ENCODE measurements at places on chromosomes 4 and X.

- DNase-seq: no peak
Measured at GRCh38 chr4:185576314-185576961, 41.1 kb upstream of the PDLIM3 start.

DNA sequence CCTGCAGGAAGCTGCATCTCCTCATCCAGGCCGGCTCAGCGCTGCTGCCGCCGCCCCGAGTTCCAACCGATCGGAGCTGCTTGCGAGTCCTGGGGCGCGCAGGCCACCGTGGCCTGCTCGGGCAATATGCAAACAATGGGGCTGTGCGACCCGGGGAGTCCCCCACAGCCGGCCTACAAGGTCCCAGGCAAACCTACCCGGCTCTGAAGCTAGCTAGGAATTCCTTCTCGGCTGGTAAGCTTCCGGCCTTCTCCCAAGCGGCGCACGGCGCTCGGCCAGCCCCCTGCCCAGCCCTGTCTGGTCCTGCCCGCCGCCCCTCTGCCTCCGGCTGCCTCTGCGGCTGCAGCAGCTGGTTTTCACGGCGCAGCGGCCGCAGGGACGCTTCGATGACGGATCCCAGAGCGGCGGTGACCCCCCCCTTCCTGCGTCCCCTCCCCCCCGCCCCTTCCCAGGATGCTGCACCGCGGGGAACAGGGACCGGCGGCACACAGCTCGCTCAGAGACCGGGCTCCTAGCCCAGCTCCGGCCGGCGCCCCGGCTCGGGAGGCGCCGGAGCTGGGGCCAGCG, 59.4 kb downstream of the TSC22D3 start:
- DNase-seq: no peak

DNA sequence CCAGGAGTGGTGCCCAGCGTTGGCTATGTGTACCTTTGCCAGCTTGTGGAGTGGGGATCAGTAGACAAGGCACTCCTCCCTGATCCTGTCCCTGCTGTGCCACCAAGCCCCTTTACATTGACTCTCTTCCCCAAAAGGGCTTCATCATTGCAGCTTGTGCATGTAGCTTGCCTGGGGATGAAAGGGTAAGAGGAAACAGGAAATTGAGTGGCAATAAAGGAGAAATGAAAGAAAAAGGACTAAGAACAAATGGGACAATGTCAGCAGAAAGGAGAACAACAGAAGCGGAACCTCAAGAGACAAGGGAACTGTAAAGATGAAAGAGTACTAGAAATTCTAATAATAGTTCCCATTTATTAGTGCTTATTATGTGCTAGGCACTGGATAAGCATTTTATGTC, 8.7 kb upstream of the IL13RA1 start:
- DNase-seq: no peak

- DNase-seq: no peak
Measured at GRCh38 chr4:116400480-116400879, 684.9 kb downstream of the TRAM1L1 start.

DNA sequence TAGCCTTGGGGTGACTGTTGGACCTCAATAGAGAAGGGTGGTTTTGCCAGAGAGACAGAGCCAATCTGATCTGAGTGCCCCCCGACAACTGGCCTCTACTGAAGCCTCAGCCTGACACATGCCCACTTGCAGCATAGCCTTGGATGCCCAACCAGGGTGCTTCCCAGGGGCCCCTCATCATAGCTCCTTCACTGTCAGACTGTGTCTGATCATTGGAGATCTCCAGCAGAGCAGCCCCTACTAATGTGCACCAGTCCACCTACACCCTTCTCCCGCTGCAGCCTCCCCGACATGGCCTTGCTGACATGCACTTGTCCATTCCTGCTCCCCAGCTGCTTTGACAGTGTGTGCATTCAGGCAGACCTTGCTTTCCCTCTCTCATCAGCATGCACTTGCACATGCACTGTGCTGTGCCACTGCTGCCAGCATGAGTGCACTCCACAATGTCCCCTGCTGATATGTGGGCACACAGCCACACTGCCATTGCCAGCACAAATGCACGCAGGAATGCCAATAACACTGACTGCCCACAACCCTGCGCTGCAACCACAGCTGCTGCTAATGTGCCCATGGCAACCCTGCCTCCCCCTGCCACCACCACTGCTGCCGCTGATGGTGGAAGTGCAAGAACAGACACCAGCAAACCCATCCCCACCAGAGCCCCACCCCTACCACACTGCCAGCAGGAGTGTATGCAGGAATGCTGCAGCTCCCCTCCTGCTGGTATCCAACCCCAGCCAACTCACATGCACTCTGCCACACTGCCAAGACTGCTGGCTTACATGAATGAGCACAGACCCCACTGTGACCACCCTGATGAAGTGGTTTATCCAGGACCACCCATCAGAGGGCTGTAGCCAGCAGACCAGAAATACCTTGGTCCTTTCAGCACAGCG, 68.1 kb upstream of the ZMAT1 start:
- no peak for DNase-seq

DNA sequence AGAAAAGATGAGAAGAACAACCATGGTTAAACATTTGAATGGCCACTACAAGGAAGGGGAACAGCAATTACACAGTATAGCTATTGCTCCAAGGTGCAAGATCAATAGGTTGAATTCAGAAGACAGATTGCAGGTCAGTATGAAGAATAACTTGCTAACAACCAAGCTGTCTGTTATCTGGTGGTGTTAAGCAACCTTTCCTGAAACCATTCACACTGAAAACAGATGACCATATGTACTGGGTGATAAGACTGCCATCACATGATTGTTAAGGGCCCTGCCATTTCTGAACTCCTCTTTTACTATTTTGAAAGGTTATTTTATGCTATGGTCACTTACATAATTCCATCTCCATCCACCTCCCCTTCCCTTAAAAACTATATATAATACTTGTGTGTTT, 6.8 kb downstream of the GABRA3 start:
- DNase-seq: no peak

DNA sequence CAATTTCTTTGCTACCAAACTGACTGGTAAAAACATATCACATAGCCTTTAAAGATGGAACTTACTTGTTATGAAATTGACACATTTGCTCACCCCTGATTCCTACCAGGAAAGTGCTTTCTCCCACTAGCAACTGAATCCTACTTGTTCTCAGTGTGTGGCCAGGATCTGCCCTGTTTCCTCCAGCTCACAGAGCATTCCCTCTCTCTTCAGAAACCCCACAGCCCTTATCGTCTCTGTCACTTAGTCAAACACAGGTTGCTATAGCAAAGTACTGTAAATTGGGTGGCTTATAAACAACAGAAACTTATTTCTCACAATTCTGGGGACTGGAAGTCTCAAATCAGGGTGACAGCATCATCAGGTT, 265.2 kb upstream of the BOD1L1 start:
- no peak for DNase-seq

GRCh38 chr4:154585369-154586018, 5.0 kb downstream of the FGA start:
- no peak for DNase-seq

DNA sequence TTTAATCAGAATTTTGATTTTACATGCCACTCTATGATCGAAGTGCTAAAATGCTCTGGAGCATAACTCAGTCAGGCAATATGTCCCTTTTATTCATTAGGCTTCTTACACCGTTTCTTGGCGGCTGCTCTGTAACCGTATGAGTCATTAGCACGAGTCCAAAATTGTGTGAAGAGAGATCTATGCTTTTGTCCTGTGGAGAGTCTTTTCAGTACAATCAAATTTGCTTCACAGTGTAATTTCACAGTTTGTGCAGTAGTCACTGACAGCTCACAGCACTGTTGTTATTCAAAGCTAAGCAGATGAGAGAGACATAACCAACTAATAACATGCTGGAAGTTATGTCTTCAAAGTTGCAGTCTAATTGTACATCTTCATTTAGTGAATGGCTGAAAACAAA, 167.8 kb downstream of the PCDH10 start:
- no peak for DNase-seq

- no peak for DNase-seq
Measured at GRCh38 chr4:161457311-161457710, 706.5 kb downstream of the FSTL5 start.

DNA sequence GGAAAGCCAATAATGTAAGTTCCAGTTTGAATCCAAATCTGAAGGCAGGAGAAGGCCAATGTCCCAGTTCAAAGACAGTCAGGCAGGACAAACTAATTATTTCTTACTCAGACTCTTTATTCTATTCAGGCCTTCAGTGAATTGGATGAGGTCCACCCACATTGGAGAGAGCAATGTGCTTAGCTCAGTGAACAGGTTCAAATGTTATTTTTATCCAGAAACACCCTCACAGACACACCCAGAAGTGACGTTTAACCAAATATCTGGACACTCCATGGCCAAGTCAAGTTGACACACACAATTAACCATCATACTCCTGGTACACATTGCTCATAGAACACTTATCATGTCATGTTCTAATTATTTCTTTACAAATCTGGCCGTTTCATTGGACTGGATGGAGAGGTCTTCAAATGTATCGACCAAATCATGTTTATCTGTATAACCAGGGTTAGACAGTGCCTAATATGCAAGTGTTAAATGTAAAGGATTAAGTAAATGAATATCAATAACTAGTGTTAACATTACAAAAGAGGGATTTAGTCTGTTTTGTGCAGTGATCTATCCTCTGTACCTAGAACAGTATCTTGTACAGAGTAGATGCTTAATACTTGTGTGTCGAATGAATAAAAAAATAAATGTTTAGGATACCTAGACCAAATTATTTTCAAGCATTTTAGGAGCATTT, 27.1 kb upstream of the XK start:
- DNase-seq: no peak

DNA sequence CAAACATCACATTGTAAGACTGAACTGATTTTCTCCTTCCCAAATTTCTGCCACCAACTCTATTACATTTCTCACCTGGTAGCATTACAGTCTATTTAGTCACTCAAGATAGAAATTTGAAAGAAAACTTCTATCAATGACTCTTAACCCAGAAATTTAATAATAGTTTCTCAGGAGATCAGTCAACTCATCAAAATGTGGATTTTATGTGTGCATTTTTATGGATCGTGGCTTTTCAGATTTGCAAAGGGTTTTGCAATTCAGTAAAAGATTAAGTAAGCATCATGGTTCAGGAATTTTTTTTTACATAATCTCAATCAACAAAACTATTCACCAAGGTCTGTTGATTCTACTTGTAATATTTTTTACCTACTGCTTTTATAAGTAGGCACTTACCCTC, 111.1 kb downstream of the CFAP299 start:
- DNase-seq: no peak

DNA sequence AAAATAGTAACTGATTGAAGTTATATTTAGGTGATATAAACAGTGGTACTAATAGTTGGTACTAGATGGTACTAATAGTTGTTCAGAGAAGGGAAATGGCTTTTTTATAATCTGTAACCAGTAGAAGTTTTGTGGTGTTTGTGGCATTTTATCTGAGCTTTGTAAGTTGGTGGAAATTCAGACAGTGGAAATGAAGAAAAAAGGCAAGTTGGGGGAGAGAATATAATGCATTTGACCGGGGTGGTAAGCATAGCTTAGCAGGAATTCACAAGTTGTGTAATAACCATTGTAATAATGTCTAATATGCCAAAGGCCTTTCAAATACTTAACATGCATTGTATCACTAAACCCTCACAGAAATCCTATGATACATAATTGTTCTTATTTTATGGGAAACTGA, 36.3 kb downstream of the DTHD1 start:
- no peak for DNase-seq

DNA sequence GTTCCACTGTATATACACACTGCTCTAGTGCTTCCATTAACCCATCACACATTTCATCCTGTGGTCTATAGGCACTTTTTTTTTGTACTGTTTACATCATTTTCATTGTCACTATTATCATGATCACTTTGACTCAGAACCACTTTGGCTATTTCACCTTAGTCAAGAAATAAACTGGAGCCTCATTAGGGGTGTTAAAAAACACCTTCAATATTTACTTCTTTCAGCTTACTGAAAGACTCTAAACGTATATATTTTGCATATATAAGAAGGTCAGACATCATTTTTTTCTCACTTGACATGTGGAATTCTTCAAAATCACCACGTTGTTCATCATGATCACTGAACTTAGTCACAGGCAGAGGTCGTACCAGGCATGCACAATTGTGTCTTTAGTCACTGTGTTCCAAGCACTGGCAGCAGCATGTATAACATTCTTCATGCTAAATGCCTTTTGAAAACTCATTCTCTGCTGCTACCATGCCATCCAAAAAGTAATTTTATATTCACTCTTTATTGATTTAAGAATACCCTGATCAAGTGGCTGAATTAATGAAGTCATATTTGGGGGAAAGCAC, 229.2 kb upstream of the ARSJ start:
- DNase-seq: no peak

Data from LoVo (cell line).